ENCODE measurements at places on chromosomes 1 and 21.
A peak's percentile ranks its signal among the peaks of the same experiment; 100 is the strongest.

DNA sequence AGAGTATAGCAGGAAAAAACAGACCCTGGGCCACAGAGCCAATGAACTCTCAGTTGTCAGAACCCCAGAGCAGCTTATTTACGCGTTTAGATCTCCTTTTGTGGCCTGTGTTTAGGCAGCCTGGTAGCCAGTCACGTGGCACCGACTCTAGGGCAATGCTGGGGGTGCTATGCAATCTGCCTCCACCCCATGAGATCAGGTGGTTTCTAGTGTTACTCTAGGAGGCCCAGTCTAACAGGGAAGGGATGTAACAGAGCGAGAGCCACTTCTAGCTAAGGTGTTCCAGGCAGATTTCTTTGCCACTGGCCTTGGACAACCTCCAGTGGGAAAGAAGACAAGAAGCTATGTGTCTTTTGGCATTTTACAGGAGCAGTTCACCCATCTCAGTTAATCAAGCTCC is 12.0 kb upstream of the A3GALT2 start:
- peak; percentile 22 for DNase-seq

GRCh38 chr1:220339581-220339980 is 67.3 kb upstream of the RAB3GAP2 start:
- DNase-seq, result no peak

DNA sequence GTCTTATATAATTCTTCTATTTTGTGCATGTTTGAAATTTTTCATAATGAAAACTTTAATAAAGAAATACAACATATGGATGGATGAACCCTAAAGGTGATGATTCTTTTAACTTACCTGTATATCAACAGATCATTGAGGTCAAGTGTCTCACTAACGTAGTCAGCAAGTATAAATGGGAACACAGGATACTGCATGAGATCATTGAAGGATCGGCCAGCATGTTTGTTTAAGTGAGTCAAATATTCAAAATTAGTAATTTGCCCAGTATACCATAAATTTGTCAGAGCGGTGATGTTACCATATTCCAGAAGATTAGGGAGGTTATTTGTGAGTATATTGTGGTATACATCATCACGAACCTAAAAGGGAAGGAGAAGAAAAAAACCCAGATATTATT is 71.0 kb upstream of the GNG4 start:
- no peak for DNase-seq

GRCh38 chr1:163820226-163820625 is 498.5 kb downstream of the NUF2 start:
- no peak for DNase-seq

GRCh38 chr1:174761901-174762585 is 237.7 kb upstream of the CACYBP start:
- no peak for DNase-seq

DNA sequence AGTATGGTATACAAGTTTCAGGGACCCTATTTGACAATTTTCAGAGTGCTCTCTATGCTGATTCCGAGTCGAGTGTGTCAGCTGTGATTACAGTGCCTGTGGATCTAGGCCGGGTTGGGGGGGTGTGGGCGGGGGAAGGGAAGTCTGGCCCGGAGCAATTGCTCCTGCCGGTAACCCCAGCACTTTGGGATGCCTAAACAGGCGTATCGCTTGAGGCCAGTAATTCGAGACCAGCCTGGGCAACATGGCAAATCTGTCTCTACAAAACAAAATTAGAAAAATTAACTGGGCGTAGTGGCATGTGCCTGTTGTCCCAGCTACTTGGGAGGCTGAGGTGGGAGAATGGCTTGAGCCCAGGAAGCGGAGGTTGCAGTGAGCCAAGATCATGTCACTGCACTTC is 1.6 kb upstream of the IL10RB start:
- DNase-seq, result no peak

DNA sequence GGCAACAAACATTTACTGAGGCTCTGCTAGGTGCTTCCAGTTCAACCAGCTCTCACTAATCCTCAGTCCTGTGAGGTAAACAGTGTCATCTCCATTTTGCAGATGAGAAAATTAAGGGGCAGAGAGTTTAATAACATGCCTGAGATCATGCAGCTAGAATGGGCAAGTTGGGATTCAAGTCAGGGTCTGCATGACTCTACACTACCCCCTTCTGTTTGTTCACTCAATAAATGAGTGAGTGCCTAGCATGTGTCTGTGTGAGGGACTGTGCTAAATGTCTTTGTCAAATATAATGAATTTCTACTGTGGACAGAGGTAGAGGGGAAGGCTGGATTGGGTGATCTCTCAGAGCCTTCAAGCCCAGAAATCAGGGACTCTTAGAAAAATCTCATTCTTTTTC is 4.5 kb downstream of the PEF1 start:
- DNase-seq, result no peak

- no peak for DNase-seq
Measured at GRCh38 chr1:220747437-220748088, 559 bp upstream of the MTARC2 start.

DNA sequence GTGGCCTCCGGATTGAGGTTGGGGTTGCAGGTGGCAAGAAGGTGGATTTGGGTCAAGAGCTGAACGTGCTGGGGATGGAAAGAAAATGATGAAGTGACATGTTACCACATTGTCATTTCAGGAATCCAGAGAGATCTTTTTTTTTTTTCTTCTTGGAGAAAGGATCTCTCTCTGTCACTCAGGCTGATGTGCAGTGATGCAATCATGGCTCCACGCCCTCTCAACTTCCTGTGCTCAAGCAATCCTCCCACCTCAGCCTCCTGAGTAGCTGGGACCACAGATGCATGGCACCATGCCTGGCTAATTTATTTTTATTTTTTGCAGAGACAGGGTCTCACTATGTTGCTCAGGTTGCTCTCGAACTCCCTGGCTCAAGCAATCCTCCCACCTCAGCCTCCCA is 80.6 kb downstream of the GON4L start:
- no peak for DNase-seq

GRCh38 chr1:154856049-154856448 is 14.0 kb downstream of the KCNN3 start:
- no peak for DNase-seq

DNA sequence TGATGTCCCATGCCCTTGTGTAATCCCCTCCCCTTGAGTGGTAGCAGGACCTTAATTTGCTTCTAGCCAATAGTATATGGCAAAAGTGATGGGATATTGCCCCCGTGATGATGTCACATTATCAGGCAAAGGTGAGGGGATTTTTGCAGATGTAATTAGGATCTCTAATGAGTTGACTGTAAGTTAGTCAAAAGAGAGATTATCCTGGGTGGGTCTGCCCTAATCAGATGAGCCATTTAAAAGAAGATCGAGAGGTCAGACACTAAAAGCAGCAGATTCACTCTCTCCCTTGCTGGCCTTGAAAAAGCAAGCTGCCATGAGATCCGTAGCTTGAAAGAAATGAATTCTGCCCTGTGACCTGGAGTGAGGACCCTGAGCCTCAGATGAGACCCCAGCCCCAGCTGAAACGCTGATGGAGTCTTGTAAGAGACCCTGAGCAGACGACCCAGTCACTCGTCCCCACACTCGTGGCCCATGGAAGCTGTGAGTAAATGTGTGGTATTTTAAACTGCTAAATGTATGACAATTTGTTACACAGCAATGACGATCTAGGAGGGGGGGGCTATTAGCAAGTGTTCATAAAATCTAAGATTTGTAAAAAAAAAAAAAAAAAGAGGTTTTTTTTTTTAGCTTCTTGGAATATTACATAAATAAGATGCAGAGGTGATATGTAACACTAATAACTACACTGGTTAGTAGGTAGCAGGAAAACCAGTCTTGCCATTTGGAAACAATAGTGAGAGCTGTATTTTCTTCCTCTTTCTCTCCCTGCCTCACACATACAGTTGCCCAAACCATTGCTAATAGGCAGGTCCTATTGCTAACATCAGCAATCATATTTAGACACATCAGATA is 50.3 kb upstream of the TARBP1 start:
- DNase-seq, result no peak

DNA sequence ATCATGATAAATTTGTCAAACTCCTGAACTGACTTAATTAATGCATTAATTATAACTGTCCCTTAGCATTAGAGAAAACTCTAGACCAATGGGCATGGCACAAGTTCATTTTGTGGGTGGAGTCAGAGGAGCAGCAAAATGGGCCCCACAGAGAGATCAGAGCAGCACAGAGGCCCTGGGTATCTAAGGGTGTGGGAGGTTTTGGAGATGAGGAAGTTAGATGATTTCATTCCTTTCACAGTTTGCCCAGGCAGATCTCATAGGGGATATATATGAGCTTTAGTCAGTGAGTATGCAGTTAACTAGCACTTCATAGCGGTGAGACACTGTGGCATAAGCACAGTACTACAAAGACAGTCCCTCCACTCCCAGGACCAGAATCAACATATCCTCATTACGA is 117.3 kb downstream of the MAB21L3 start:
- DNase-seq, result no peak

DNA sequence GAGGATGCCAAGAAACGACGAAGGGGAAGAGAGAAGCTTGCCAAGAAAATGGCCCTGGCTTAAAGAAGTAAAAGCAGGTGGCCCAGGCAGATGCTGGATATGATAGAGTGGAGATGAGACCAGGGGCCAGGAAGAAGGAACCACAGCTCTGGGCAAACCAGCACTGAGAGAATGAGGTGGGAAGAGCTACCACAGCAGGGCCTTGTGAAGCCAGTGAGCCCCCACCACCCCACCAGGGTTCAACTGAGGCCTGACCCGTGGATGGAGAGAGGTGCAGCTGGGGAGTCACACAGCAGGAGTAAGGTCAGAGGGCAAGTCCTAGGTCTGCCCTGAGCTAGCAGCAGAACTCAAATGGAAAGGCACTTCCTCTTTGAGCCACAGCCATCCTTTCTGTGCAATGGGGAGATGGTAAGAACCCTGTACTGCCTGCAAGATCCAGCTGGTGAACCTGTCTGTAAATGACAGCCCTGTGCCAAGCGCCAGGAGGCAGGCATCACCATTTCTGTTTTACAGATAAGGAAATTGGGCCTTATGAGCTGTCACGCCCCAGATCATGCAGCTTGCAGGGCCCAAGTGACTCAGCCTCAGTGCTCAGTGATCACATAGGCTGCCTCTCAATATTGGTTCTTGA is 8.5 kb downstream of the SH3BGRL3 start:
- no peak for DNase-seq

- no peak for DNase-seq
Measured at GRCh38 chr1:236163463-236164153, 21.3 kb downstream of the GPR137B start.
